ELF-1 (cell line): ENCODE measurements at places on chromosomes 12 and 14.

- no peak for DNase-seq
These were observed 50.9 kb upstream of the BCL2L14 start for GRCh38 chr12:12019881-12020280.

DNA sequence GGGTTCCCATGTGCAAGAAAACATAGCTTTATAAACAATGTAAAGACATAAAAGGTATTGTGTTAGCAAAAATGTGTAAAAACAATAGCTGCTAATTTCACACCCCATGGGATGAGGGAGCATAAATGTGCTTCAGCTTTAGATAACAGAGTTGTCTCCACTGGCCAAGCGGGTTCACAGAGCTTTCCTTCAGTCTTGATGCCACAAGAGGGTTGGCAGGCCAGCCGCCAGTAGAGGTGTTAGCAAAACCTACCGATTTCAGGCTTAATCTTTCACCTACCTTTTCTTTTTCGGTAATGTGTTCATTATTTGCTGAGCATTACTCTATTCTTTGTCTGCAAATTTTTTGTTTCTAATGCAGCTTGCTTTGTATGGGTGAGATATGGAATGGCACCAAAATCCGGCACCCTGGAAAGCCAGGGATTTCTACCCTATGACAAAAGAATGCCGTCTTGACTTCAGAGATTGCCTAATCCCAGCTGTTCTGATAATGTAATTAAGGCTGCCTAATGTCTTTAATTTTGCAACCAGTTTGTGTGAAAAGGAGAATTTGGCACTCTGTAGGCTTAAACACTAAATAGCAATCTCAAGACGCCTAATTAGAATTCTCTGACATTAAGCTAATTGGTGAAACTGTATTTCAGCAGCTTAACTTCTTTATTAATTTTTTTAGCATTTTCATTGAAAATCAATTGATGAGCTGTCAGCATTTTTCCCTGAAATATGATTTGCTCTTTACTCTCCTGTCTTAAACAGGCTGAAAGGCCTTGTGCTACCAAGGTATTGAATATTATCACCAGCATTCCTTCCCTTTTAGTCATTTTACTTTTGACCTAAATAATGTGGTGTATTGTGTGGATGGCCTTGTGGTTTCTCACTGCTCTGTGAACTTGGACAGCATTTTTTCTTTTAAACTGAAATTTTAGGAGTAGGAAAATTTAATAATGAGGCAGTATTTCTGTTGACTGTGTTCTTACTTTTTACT lies 60.7 kb downstream of the POLR3B start:
- no peak for DNase-seq

GRCh38 chr12:117111821-117112595 lies 12.8 kb upstream of the TESC start:
- peak; percentile 64 for DNase-seq

- peak; percentile 55 for DNase-seq
These were observed 60.2 kb upstream of the ATP2B1 start for GRCh38 chr12:89768586-89769482.

DNA sequence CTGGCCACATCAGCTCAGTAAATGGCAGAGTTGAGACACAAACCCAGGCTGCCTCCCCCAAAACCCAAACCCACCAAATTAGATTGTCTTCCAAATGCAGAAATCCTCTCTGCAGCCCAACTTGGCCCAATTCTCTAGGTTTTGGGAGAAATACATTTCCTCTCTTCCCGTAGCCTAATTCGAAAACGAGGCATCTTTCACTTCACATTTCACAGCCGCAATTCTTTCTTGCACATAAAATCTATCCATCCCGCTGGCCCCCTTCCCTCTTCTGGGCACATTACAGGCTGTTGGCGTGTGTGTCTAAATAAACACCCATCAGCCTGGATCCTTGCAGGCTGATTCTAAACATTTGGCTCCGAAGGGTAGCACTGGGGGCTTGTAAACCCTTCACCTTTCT lies 83.8 kb upstream of the VRK1 start:
- DNase-seq, result no peak

DNA sequence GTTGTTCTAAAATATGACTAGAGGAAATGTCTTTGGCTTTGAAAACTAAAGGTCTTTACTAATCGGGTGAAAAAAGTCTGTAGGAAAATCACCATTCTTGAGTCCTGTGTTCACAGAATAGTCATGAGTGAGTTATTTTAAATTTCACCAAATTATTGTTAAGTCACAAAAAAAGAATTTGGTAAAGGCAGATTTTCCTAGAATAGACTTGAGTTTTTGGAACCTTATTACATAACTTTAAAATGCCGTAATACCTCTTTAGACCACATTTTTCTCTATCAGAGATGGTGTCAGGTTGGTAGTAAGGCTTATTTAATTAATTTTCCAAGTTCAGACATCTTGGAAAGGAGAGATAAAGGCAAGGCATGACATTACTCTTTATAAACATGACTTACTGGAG lies 184.7 kb upstream of the GARIN2 start:
- DNase-seq, result no peak

DNA sequence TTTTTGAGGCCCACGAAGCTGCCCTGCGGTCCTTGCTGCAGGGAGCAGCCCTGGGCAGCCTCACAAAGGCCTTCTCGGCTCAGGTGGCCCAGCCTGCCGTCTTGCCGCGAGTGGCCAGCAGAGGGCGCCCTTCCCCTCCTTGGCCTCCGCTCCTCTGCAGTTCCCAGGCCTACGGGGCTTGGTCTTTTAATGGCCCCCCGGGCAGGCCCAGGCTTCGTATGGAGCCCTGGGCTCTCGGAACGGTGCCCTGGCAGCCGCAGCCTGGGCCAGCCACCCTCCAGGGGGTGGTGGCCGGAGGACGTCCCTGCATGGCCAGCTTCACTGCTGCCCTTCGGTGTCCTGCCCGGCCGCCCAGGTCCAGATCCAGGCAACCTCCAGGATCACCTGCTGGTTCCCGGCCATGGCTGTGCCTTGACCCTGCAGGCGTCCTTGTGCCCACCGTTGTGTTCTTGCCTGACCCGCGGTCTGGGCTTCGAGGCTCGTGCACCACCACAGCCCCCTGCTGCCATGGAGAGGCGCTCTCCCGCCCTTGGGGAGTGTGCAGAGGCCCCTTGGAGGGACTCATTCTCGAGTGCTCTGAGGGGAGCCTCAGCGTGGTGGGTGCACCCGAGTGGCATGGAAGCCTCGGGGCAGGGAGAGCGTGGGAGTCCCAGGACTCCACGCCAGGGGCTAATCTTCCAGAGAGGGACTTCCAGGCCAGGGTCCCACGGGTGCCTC lies 9.4 kb downstream of the ASPG start:
- DNase-seq, result peak; percentile 93

DNA sequence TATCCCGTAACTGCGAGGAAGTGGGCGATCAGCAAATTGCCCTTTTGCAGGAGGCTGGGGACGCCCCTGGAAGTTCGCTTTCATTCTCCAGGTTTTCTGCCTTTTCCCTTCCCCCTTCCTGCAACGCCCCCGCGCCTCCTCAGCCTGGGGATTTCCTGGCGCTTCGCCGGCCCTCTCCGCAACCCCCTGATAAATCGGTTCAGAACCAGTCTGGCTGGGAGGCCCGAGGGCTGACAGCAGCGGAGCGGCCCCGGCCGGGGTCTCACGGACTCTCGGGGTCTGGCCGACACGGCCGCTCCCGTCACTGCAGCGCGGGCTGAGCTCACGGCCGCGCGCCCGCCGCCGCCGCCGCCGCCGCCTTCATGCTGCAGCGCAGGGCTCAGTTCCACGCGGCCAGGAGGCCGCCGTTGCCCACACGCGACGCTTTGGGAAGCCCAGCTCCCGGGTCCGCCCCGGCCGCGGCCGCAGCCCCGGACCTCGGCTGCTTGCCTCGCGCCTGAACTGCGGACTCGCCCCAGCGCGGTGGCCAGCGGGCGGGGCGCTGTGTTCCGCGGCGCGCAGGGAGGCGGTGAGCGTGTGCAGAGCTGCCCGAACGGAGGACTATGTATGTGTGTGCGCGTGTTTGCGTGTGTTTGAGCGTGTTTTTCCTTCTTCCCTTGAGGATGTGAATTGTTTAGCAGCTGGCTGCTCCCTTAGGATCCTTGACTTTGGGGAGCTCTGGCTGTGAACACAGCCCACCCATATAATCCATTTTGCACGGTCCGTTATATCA lies at the start of gene LRFN5:
LRFN5 (plus strand) TSS at position 345 of the 772 bp plus-strand sequence.
- DNase-seq, result peak; percentile 75

GRCh38 chr12:94817695-94818075 lies 167.3 kb upstream of the TMCC3 start:
- DNase-seq, result no peak

GRCh38 chr14:24092110-24092504 lies 2.0 kb upstream of the PCK2 start:
- no peak for DNase-seq
